ENCODE measurements at places on chromosomes 11 and 22. TPM values are rescaled to one million over a fixed set of nuclear protein-coding genes. Genes with fewer than 3 reads are reported as not detected.

The MALAT1 gene
- total RNA-seq = 10,519 TPM

GRCh38 chr11:83070731-83071566 lies 748 bp downstream of the RAB30 start:
- peaks cover 10% of the 10 kb centered on the region for H3K4me1 ChIP-seq
- H3K27ac ChIP-seq = peak overlapping the region; percentile 90
- no peaks in the 10 kb centered on the region for H3K27me3 ChIP-seq
- peak; percentile 70 for DNase-seq
- no peaks in the 10 kb centered on the region for H3K36me3 ChIP-seq

The IGLL1 gene
- not detected for total RNA-seq

DNA sequence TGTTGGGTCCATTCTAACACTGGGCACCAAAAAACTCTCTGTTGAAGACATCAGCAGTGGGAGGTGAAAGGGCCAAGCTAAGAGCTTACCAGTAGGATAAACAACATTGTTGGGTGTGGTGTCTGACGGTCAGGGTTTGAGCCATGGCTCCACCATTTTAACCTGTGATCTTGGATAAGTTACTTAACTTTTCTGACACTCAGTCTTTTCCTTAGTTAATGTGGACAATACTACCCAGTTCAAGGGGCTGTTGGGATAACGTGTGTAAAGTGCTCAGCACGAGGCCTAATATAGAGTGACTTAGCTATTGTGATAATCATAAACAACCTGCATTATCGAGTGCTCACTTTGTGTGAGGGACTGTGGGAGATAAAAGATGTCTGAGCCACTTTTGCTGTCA lies 6.1 kb downstream of the UCP3 start:
- no peak for DNase-seq
- H3K27ac ChIP-seq = no peak overlapping the region
- H3K4me1 ChIP-seq = no peaks in the 10 kb centered on the region
- H3K27me3 ChIP-seq = no peaks in the 10 kb centered on the region
- no peak overlapping the region for H3K4me3 ChIP-seq

GRCh38 chr11:6647836-6648235 lies 7.8 kb downstream of the DCHS1 start:
- peaks cover 17% of the 10 kb centered on the region for H3K4me1 ChIP-seq
- H3K27ac ChIP-seq = no peak overlapping the region
- H3K27me3 ChIP-seq = no peaks in the 10 kb centered on the region
- no peak for DNase-seq

The RCOR2 gene
- total RNA-seq = 5.4 TPM

- no peak overlapping the region for H3K4me3 ChIP-seq
- DNase-seq = no peak
- H3K27me3 ChIP-seq = no peaks in the 10 kb centered on the region
- no peaks in the 10 kb centered on the region for H3K4me1 ChIP-seq
These were observed 274.9 kb upstream of the MPPED2 start for GRCh38 chr11:30861064-30861463.

DNA sequence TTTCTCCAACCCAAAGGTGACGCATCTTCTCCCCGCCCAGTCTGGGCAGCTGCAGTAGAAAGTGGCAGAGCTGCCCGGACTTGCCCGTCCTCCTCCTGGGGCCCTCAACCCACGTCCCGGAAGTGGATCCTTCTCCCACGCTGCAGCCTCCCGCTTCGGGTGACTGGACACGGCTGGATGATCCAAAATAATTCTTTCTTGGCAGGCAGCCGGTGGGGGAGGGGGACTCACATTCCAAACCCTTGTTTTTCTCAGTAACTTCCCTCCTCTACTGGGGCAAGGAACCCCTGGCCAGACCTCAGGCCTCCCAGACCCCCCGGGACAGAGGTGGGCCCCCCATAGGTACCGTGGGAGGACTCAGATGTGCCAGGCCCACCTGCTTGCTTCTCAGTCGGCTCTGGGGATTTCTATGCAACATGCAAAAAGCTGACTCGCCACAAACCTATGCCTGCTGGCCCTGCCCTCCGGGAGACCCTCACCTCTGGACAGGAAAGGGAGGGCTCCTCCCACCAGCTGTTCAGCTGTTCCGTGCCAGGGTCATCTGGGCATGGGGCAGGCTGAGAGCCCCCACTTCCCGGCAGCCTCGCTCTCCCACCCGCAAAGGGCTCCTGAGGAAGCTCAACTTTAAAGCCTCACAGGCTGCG lies 1.4 kb downstream of the PLXNB2 start:
- H3K27ac ChIP-seq = peak overlapping the region; percentile 91
- DNase-seq = peak; percentile 86
- H3K27me3 ChIP-seq = no peaks in the 10 kb centered on the region
- peaks cover 52% of the 10 kb centered on the region for H3K4me1 ChIP-seq
- H3K36me3 ChIP-seq = no peaks in the 10 kb centered on the region
- peak overlapping the region; percentile 76 for H3K4me3 ChIP-seq

- H3K4me1 ChIP-seq = no peaks in the 10 kb centered on the region
- DNase-seq = no peak
- H3K27ac ChIP-seq = no peak overlapping the region
These were observed 115.0 kb upstream of the NARS2 start for GRCh38 chr11:78689585-78690153.

GRCh38 chr11:81707881-81708280 lies 1025.8 kb downstream of the FAM181B start:
- no peak overlapping the region for H3K27ac ChIP-seq
- no peaks in the 10 kb centered on the region for H3K36me3 ChIP-seq
- no peak overlapping the region for H3K4me3 ChIP-seq
- H3K27me3 ChIP-seq = no peaks in the 10 kb centered on the region
- DNase-seq = no peak

DNA sequence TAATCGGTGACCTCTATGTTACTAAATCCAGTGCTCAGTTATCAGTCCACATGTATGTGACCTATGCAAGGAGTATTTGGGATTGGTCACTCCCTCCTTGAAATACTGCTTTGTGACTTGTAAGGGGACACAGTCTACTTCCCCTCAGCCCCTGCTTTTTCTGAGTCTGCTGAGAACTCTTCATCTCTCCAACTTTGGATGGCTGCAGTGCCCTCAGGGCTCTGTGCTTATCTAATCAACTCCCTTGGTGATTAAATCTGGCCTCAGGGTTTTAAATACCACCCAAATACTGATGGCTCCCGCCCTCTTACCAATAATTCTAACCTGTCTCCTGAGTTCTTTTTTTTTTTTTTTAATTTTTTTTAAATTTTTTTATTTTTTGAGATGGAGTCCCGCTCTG lies 40.2 kb downstream of the FAM118A start:
- DNase-seq = no peak
- H3K36me3 ChIP-seq = no peaks in the 10 kb centered on the region
- H3K4me3 ChIP-seq = no peak overlapping the region

The GAL3ST1 gene
- 1.9 TPM for total RNA-seq

DNA sequence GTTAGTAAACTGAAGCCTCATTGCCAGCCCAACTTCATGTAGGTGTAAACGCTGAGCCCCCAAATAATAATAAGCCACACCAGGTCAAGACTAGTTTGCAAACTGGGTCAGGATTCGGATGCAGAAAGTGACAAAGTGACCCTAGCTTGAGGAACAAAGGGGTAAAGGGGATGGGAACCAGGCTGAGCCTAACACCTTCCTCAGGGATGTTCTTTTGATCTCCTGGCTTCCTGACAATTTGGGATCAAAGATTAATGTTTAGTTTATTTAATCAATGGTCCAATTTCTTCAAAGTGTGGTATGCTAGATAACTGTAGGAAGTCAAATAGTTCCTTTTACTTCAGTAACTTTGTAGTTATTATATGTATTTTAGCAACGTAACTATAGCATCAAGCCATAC lies 9.9 kb downstream of the GLYATL1 start:
- H3K27me3 ChIP-seq = no peaks in the 10 kb centered on the region
- no peaks in the 10 kb centered on the region for H3K36me3 ChIP-seq
- no peaks in the 10 kb centered on the region for H3K4me1 ChIP-seq

The SAA4 gene
- not detected for total RNA-seq

DNA sequence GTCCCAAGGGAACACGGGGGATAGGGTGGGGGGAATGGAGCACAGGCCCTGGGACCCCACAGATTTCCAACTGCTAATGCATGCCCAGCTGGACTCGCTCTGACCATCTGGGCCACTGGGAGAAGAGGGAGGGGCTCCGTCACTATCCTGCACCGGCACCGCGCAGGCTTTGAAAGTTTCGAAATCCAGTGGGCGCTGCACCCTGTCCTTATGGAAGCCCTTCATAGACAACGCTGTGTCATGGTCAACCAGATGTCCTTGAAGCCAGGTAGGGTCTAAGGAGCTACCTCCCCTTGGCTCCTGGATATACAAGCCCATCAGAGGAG lies 30.1 kb downstream of the LRRC10B start:
- no peak overlapping the region for H3K27ac ChIP-seq
- peaks cover 26% of the 10 kb centered on the region for H3K4me1 ChIP-seq
- H3K4me3 ChIP-seq = no peak overlapping the region
- H3K36me3 ChIP-seq = no peaks in the 10 kb centered on the region
- DNase-seq = no peak

The MMP12 gene
- not detected for total RNA-seq

GRCh38 chr11:30758012-30758411 lies 171.9 kb upstream of the MPPED2 start:
- H3K27me3 ChIP-seq = no peaks in the 10 kb centered on the region
- no peak overlapping the region for H3K4me3 ChIP-seq
- no peaks in the 10 kb centered on the region for H3K36me3 ChIP-seq
- no peak overlapping the region for H3K27ac ChIP-seq
